A172 (cell line): ENCODE measurements at places on chromosomes 3 and 15.
A peak's percentile ranks its signal among the peaks of the same experiment; 100 is the strongest.

- DNase-seq, result no peak
Measured at GRCh38 chr3:171956181-171956683, 83.1 kb upstream of the FNDC3B start.

- no peak for DNase-seq
Measured at GRCh38 chr3:159795681-159796175, 192.9 kb upstream of the IL12A start.

DNA sequence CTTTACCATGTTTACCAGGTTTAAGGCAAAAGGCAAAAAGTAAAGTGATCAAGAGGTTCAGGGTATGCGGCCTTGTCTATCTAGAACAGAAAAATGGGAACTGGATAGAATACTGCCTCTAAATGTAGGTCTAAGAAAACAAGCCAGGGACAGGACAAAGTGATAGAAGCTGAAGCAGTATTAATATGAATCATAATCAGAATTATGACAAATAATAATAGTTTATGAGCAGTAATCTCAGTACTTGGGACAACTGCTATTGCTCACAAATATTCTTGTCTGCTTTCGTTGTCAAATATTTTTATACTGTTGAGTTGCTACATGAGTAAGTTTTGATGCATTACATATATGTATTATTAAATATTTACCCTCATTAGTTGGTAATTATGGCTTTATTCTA, 356.9 kb upstream of the RBMS3 start:
- no peak for DNase-seq

DNA sequence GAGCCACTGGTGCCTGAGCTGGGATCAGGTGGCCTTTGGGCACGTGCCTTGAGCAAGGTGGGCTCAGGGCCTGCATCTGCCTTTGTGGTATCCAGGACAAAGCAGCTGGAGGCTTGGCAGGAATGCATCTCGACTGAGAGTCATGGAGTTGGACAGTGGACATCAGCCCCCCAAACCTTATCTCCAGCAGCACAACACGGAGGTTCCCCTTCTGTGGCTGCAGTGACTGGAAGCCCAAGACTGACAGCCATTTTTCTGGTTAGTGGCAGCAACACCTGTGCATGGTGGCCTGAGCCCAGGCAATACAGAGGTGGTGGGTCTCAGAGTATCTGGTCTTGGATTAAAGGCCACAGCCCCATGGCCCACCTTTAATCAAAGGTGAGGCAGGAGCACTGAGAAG, 27.8 kb upstream of the TSEN2 start:
- DNase-seq, result no peak

GRCh38 chr3:30970183-30970582, 75.7 kb upstream of the GADL1 start:
- DNase-seq, result peak; percentile 19

GRCh38 chr3:12194669-12195161, 36.0 kb upstream of the TIMP4 start:
- DNase-seq, result peak; percentile 29

GRCh38 chr15:65638109-65638508, 16.4 kb downstream of the SLC24A1 start:
- no peak for DNase-seq

GRCh38 chr3:138845771-138846173, 11.0 kb upstream of the PIK3CB start:
- DNase-seq, result no peak

DNA sequence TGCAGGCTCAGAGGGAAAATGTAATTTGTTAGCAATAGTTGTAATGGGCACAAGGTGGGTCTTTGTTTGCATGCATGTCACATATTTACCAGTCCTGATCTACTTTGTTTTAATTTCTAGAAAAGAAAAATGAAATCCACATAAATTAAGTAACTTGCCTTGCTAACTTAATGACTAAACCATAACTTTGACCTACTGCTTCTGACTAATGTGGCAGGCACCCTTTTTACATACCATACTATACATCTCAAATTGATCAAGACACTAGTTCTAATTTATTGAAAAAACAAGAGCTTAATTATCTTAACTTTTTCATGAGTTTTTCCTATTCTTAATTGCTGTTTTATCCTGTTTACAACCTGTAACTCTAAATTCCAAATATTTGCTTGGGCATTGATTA, 93.2 kb downstream of the ATP11B start:
- no peak for DNase-seq

- DNase-seq, result peak; percentile 68
Measured at GRCh38 chr15:57333487-57333886, 42.8 kb upstream of the CGNL1 start.

DNA sequence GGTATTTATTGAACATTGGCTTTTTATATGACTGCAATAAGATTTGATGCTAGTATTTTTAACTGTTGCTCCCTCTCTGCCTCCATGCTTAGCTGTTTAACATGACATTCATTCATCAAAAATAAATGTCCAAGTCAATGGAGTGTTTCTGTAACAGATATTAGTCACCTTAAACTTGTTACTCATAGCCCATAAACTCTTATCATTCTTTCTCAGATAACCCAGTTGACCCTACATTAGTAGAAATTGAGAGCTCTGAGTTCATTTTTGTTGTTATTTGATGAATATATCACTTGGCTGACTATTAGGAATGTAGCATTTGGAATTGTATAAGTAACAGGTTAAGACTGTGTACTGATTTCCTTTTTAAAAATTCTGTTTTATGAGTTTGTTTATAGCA, 201.1 kb downstream of the UBE2E2 start:
- peak; percentile 67 for DNase-seq

DNA sequence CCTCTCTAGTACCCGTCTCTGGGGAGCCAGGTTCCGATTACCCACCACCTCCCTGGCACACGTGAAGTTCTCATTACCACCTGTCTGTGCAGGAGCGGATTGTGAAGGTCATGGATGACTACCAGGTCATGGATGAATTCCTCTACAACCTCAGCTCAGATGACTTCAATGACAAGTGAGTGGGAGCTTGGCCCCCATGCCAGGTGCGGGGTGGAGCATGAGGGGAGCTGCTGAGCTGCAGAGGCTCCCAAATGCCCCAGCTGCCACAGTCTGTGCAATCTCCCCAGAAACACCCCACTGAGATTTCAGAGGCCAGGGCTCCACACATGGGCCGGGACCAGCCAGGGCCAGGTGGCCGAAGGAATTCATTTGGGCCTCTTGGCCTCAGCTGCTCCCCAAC, 34.3 kb downstream of the DNAH1 start:
- DNase-seq, result no peak

- DNase-seq, result peak; percentile 83
Measured at GRCh38 chr3:18812316-18812715, 336.0 kb upstream of the KCNH8 start.

- DNase-seq, result no peak
Measured at GRCh38 chr3:154131830-154132229, 10.6 kb downstream of the ARHGEF26 start.

DNA sequence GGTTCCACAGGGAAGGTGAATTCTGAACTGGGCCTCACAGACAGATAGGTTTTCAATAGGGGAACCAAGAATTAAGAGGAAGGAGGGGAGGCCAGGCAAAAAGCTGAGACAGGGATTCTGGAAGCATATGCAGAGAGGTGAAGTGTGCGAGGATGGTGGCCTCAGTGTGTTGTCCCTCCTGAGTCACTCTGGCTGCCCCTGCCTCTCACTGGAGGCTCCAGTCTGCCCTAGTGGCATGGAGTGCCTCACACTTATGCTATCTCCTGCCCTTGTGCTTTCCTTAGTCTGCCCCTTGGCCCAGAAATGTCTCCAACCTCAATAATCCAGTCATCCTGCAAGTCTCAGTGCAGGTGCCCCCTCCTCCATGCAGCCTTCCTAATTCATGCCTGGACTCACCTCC, 32.2 kb upstream of the RBP1 start:
- DNase-seq, result no peak

DNA sequence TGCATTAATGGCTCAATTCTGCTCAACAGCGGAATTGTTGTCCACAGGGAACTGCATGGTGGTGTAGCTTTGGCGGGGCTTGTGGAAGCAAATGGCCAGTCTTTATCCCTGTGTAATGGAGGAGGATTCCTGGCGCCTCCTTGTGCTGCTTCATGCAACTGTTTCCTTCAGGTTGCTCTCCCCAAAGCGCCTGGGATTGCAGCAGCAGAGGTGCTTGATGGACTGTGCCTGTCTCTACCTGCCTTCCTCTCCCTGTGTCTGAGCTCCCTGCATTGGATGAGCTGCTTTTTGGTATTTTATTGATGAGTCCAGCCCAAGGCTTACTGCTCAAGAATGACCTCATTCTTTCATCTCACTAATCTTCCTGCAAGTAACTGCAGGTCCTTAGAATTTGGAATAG, 72.9 kb upstream of the NDN start:
- no peak for DNase-seq

DNA sequence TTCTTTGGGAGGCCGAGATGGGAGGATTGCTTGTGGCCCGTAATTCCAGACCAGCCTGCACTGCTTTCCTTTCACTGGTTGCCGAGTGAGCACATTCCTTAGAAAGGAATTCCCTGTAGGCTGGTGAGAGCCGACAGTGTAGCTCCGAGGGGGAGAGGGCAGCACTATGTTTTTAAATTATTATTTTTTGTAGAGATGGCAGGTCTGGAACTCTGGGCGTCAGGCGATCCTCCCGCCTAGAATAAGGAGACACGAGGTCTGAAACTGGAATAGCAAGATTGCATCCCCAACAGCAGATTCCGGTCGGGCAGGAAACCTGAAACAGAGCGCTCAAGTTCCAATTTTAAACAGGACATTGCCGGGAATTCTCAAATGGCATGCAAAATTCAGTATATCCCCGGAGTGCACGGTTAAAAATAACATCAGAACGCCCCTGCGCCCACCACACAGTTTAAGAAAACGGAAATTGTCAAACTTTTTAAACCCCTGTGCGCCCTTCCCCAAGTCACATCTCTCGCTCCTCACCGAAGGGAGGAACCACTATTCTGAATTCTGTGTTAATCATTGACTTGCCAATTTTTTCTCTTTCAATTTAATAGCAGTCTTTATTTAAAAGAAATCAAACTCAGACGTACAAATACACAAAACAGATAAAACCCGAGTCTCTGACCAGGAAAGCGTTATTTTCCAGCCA, 643 bp upstream of the RNU5B-1 start:
- peak; percentile 45 for DNase-seq

DNA sequence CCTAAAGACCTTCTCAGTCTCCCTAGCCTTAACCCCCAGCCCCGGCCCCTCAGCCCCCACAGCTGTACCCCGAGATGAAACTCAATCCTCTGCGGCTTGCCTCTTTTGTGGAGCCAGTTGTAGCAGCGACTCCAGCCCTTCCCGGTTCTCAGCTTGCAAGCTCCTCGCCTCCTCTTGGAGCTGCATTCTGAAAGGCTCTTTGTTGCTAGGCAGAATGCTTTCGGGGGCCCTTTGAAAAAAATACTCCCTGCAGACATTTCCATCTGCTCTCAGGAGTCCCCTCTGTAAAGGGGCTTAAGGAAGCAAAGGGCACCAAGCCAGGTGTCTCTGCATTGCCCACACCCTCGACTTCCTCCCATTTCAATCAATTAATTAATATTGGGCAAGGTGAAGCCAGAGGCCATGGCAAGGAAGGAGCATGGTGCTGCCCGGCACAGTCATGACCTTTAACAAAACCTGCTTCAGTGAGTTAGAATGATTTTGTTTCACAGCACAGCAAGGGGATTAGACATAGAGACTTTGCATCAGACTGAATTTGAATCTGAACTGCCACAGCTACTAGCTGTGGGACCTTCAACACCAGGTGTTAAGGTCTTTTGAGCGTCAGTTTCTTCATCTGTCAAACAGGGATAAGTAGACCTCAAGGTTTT, 65.5 kb downstream of the SRGAP3 start:
- DNase-seq, result no peak
